ENCODE measurements at places on chromosomes 12 and 14.

GRCh38 chr14:104563742-104564615 lies 15.6 kb upstream of the C14orf180 start:
- DNase-seq: no peak

GRCh38 chr12:91001306-91001705 lies 3.5 kb downstream of the EPYC start:
- no peak for DNase-seq

GRCh38 chr12:17214929-17215328 lies 609.0 kb upstream of the LMO3 start:
- DNase-seq: no peak

DNA sequence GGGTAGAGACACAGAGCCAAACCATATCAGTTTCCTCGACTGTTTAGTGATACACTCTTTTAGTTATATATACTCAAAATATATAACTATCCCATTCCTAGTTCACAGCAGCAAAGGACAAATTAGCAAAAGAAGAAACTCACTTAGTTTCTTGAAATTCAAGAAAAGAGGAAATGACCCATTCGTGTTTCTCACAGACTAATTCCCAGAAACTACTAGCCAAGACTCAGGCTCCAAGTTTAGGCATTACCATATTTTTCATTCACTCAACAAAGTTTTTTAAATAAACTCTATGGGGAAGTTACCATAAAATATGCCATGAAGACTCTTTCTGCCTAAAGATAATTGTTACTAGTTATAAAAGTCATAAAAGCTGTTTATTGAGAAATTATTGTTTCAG lies 152.3 kb upstream of the DAAM1 start:
- DNase-seq: no peak

DNA sequence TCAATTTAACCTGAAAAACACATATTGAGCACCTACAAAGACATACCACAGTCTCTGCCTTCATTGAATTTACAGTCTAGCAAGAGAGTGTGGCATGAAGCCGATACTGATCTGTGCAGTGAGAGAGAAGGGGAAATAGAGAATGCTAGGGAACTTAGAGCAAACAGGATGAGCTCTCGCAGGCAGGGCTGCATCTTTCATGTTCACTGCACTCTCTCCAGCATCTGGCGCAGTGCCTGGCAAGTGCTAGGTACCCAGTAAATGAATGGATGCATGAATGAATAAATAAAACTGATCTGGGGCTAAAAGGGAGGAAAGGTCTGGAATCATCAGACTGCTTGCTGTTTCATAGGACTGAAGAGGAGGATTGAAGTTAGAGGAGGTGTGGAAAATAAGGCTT lies 256.5 kb upstream of the NPAS3 start:
- DNase-seq: no peak

GRCh38 chr12:47156167-47156736 lies 76.5 kb upstream of the AMIGO2 start:
- DNase-seq: no peak

GRCh38 chr12:53478865-53479264 lies 20.4 kb downstream of the MAP3K12 start:
- DNase-seq: no peak

All from brain pericyte (primary cell).